ENCODE measurements at places on chromosomes 1 and 21.

DNA sequence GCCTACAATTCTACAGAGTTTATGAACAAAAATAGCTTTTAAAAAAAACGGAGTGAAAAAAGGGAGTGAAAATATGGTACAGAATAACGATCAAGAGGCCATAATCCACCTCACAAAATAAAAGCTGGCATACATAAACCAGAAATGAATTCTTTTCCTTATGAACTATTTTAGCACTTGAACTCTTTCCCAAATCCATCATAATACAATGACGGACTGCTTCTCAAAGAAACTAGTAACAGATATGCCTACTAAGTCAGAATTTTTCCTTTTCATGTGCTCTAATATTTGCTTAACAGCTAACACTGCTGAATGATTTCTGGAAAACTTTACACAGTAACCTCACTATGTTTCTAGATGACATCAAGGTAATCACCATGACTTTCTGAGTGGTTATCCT is 144.0 kb downstream of the EIF4G3 start:
- no peak for DNase-seq

DNA sequence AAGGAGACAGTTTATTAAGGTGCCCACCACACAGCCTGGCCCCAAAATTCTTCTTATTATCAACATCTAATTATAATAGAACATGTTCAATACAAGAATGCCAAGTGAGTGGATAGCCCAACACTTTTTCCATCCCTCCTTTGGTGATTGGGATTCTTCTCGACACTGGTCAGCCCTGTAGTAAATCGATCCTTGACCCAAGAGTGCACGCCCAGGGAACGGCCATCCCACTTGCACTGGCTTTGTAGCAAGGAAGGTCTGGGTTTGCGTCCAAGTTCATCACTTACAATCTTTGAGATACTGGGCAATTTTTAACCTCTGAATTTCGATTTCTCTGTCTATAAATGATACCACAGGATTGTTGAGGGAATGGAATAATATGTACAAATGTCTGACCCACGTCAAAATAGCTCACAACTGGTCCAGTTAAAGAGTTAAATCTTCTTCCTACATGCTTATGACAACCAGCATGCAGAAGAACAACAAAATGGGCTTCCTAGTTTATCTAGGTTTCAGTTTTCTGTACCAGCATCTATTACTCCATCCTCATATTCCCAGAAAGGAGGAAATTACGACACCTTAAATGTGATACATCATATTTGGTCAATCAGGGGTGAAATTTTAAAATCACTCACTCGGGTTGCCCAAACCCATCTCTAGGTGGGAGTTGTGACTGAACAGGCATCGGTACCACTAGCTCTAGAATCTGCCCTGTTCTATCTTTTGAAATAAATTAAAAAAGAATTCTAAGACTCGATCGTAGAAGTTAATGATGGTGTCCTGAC is 161.8 kb downstream of the CLIC6 start:
- no peak for DNase-seq

DNA sequence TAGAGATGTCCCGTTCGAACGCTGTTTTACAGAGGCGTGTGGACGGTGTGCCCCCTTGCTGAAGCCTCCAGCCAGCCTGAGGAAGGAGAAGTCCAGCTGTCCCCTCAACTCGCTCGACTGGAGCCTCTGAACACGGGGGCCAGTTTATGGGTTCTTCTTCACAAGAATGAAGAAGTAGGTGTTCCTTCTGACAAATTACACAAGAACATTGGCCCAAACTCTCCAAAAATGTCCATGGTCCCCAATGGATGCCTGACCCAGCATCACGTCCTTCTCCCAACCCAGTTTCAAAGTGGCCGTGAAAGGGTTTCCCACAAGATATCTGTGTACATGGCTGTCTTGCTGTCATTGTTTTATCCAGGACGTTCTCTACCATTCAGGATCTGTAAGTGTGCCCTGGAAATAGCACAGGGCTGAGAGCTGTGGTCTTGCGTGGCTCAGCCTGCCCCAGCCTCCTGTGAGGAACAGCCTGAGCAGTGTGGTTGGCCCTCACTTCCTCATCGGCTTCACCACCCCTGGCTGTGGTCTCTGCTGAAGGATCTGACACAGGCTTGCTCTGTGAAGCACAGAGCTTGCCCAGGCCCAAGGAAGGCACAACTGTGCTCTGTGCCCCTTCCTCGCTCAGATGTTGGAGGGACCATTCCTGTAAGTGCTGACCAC is 1.0 kb upstream of the S100B start:
- no peak for DNase-seq

DNA sequence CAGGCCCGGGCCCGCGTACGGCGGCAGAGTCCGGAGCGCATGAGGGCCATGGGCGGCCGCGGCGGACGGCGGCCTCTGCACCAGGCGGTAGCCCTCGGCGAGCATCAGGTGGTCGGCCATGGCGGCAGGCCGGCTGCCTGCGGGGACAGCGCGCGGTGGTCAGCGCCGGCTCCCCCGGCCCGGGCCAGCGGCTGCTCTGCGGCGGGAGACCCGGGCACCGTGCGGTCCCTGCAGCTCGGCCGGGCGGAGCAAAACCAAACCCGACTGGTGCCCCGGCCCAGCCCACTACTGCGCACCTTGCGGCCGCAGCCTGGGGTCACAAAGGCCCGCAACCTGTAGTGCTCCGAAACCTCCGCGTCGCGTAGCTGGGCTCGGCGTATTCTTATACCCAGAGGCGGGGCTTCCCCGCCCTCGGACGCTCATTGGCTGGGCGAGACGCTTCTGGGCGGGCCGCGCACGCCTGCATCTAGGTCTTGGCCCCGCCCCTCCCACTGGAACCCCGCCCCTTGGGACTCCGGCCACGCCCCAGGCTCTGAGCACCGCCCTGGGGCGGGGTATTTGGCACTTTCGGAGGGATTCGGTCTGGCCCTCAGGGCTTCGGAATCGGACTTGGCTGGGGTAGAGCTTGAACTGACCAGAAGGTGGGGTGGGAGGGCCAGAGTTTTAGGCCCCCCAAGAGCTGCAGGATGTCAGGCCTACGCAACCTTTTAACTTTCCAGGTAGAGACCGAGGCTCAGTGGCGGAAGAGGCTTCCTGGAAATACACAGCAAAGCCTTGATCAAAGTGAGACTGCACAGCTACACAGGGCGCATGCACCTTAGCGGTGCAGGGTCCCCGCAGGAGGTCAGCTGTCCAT is at the start of gene CITED4:
TSS of gene CITED4 (minus strand) at position 356 of the 856 bp plus-strand sequence. CDS start at position 120, 236 bp downstream.
- DNase-seq, result peak; percentile 83

- no peak for DNase-seq
These were observed 49.3 kb downstream of the ZC3H11B start for GRCh38 chr1:219563568-219563967.

- DNase-seq, result no peak
These were observed 28.7 kb downstream of the KCNAB2 start for GRCh38 chr1:6074192-6074901.

DNA sequence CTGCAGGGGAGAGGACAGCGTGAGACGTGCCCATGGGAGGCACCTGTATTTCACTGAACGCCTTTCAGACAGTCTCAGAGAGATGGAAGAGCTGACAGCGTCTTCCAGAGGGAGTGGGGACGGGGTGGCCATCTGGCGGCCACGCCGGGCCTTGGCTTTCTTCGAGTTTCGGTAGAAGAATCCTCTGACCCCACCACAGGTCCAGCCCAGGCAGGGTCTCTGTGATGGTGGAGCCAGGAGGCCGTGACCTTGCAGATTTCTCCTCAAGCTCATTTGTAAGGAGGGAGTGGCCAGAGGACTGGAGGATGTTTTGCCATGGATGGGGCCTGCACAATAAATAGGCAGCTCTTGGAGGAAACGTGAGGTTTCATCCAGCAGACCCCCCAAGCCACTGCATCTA is 47.6 kb upstream of the ADARB1 start:
- DNase-seq, result no peak

DNA sequence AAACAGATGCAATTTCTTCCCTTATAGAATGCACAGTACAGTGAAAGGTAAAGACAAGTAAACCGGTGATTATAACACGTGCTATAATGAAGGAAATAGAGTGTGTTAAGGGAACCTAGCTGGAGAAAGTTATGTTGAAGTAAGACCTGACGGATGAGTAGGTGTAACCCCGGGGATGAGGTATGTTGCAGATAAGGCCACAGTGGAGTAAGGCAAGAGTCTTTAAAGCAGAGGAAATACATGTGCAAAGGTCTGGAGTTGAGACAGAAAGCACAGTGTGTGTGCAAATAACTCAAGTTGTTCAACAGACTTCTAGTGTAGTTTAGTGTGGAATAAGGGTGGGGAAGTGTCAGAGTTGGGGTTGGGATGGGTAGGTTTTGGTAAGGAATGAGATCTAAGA is 2.9 kb downstream of the DBT start:
- no peak for DNase-seq

- DNase-seq, result no peak
These were observed 529 bp upstream of the MARCKSL1 start for GRCh38 chr1:32336591-32336932.

DNA sequence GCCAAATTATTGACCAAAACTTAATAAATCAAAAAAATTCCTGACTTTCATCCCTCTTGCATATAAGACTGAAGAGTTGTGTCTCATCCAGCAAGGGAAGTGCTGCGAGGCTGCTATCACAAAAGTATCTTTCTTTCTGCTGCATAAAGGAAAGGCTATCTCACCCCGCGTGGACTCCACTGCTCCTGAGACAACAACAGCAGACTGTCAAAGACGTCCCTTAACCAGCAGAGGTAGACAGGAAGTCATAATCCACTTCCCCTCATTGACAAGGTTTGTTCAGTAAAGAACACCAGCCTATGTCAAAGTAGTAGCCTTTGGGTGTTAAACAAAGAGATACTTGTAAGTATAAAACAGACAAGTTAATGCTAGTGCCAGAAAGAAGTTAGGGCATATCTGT is 29.4 kb downstream of the VPS26C start:
- DNase-seq, result no peak

DNA sequence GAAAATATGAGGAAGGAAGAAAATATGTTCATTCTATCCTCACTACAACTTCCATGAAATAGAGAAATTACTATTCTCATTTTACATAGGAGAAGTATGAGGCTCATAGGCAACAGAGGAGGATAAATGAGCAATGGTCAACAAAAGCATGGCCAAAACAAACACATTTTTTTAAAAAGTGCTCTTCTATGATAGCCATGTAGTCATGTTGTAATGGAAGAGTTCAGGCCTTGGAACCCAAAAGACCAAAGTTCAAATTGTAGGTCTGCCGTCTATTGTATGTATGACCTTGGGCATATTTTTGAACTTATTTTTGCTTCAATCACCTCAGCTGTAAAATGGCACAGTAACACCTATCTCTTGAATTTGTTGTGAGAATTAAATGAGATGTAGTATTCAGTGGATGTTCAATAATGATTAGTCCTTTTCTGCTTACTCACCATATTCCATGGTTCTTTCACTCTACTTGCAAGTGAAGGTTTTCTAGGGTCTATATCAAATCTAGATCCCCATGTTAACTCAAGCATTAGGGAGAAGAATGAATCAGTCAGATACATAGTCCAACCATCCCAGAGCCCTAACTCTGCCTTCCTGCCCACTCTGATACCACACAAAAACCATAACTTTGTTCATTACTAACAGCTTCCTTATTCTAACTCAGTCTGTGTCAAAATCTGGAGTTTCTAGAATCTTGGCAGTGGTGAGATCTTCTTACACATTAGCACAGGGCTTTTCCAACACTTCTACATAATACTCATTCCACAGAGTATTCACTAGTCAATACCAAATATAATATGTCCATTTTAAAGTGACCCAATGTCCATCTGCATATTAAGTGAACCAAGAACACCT is 353.2 kb downstream of the PLPP3 start:
- DNase-seq, result no peak

DNA sequence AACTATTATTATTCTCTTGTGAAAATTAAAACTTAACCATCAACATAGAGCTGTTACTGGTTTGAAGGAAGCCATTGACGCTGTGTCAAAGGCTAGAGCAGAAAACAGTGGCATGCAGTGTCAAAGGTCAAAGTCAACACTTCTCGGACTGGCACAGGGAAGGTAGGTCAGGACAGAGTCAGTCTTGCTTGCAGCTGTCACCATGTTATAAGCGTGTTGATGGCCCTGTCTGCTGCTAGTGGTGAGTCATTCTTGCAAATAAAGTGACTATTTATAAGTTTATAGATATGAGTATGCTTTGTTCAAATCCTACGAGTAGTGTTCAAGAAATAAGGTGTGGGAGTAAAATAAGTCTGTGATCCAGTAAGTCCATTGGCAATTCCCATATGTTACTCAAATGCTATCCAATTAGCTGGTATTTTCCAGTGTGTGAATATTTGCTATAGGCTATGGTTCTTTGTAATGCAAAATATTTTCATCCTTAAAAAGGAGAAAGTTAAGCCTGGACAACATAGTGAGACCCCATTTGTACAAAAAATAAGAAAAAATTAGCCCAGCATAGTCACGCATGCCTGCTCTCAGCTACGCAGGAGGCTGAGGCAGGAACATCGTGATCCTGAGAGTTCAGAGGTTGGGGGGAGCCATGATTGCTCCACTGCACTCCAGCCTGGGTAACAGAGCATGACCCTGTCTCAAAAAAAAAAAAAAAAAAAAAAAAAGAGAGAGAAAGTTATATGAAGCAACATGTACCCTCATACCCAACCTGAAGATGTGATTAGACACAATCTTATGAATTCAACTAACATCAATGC is 26.3 kb upstream of the TINAGL1 start:
- no peak for DNase-seq

- no peak for DNase-seq
These were observed 378.9 kb upstream of the RUNX1 start for GRCh38 chr21:35428001-35428320.
